Activated CD4-positive, alpha-beta T cell treated with anti-CD3 and anti-CD28 coated beads for 4 hours (primary cell): ENCODE measurements at places on chromosomes 7 and 10.

DNA sequence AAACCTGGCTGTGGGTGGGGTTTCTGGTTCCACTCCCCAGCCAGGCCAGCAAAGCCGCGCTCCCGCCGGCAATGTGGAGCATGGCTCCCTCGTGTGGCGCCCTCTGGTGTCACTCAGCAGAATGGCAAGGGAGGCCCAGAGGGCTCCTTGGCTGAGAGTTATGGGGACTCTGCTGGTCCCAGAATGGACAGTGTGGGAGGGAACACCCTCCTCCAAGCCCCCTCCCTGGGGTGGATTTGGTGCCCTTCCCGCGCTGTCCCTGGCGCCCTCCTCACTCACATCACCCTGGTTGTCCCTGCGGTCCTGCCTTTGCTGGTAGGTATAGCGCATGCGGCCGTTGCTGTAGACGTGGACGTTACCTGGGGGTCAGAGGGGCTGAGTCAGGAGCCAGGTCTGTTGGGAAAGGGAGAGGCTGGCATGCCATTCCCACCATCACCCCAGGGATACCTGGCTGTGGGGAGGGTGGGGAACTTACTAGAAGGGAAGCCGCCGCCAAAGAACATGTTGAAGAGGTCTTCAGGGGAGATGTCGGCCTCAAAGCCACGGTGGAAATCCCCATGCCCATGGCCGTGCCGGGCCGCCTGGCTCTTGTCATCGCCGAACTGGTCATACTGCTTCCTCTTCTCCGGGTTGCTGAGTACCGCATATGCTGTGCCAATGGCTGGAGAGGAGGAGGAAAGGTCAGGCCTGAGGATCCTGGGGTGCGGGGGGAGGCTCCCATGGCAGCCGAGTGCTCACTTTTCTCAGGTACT lies 14.0 kb downstream of the DNAJB12 start:
- DNase-seq = peak; percentile 71

GRCh38 chr10:101941871-101942270 lies 98.3 kb upstream of the KCNIP2 start:
- no peak for DNase-seq

GRCh38 chr10:127399668-127400067 lies 149.4 kb upstream of the NPS start:
- DNase-seq = no peak

GRCh38 chr10:124898471-124898870 lies 43.5 kb upstream of the ZRANB1 start:
- DNase-seq = no peak

DNA sequence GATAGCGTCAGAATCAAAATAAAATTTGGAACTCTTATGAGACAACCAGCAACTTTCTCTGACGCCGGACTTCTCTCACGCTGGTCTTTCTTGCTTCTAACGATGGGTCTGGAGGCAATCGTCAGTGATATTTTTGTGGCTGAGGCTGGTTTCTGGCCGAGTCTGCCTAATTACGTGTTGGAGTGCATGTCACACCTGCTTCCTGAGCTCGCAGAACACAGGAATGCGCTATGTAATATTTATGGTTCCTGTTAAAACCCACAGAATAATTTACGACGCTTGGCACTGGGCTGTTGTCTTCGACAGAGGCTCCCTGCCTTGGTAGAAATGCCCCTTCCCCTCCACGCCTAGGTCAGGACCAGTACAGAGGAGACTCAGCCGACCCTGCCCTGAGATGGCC lies 64.9 kb downstream of the NPTX2 start:
- DNase-seq = no peak

GRCh38 chr7:108129018-108129965 lies 869 bp downstream of the LAMB4 start:
- DNase-seq = no peak

GRCh38 chr10:45460235-45460878 lies 86.3 kb downstream of the ALOX5 start:
- DNase-seq = no peak

DNA sequence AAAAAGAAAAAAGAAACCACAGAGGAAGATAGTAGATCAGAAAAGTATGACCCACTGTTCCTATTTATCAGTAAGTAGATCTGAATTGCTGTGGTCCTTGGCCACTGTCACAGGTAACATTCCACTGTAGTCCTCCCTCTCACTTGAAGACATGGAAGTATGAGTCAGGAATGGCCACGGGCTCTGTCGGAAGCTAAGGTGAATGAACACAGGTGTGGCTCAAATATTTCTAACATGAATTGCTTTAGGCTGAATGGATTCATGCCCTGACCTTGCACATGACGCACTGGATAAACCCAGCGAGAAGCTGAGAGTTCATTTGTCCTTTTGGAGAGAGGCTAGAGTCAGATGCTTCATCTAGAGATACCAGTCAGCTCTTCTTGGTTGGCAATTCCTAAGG lies 224.5 kb upstream of the SP8 start:
- no peak for DNase-seq

GRCh38 chr10:116672891-116673290 lies 52.1 kb downstream of the PNLIPRP2 start:
- no peak for DNase-seq

DNA sequence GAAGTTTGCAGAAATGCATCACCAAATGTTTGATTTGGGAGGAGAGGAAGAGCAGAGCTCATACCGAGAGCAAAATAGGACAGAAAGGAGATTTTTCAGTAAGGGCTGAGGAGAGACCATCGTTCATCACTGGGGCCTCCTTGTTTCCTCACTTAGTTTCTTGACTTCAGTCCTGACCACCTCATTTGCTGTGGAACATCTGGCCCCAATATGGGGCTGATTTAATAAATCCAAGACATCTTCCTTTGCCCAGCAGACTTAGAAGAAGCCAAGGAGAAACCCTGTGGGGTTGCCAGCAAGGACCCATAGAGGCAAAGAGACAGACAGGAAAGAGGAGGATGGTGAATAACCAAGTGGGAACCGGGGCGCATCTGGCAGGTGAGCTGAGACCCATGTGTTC lies 60.4 kb downstream of the CHST3 start:
- no peak for DNase-seq

DNA sequence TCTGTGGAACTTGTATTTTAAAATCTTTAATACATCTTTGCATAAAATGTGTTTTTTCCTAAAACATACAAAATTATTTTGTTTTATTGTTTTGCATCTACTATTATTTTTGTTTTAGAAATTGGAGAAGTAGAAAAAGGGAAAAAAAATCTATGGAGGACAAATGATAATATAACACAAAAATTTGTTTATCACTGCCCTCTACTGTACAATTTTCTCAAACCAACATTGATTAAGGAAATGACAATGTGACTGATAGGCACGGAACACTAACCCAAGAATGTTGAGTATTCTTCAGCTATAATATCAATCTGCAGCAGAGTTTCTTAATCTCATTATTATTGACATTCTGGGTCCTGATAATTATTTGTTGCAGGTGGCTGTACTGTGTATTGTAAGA lies 9.5 kb upstream of the ING3 start:
- DNase-seq = no peak

- DNase-seq = peak; percentile 24
Observed at GRCh38 chr7:120857588-120858573, at the start of gene TSPAN12. TSPAN12 (minus strand) TSS chr7:120858144; CDS start chr7:120856763, 1,381 bp downstream.

- no peak for DNase-seq
Observed at GRCh38 chr10:111137587-111137986, 60.8 kb downstream of the ADRA2A start.

DNA sequence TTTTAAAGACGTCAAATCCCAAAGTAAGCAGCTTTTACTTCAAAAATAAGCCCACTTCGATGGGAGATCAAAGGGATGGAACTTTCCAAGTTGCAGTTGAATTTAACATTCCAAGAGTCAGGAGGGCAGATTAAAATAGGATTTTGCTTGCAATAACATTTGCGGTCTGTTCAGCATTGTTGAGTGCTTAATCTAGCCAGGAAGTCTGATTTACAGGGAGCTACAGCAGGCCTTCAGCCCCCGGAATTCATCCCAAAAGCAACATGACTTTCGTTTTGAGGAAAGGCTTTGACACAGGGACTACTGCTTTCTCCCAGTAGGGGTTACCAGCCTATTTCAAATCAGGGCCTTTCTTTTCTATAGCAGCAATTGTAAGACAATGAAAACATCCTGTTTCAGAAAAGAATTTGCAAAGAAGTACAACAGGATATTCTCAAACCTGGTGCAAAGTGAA lies 279.6 kb upstream of the PITRM1 start:
- DNase-seq = no peak

GRCh38 chr10:86657396-86658011 lies 3.2 kb downstream of the OPN4 start:
- no peak for DNase-seq

- DNase-seq = no peak
Observed at GRCh38 chr7:135650831-135651573, 11.3 kb upstream of the STMP1 start.

DNA sequence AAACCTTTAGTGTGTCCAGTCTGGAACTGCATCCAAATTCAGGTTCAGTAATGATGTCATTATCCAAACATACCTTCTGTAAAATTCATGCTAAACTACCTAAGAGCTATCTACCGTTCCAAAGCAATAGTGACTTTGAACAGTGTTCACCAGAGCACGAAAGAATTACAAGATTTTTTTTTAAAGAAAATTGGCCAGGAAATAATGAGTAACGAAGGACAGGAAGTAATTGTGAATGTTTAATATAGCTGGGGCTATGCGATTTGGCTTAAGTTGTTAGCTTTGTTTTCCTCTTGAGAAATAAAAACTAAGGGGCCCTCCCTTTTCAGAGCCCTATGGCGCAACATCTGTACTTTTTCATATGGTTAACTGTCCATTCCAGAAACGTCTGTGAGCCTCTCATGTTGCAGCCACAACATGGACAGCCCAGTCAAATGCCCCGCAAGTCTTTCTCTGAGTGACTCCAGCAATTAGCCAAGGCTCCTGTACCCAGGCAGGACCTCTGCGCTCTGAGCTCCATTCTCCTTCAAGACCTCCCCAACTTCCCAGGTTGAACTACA lies 694 bp upstream of the FAS start:
- DNase-seq = no peak

DNA sequence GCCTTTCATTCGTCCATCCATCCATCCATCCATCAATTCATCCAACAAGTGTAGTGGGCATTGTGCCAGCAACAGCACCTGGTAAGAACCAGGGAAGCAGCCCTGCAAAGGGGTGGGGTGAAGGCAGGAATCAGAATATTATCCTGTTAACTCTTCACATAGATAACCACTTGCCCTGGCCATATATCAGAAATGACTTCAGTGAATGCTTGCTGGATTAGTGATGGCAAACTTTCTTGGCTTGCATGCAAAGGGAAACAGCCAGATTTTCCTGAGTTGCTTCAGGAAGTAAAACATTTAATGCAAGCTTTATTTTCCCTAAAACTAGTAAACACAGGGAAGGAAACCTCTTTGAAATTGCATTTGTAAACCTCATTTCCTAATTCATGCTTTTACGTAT lies 743 bp downstream of the OR2A5 start:
- no peak for DNase-seq

DNA sequence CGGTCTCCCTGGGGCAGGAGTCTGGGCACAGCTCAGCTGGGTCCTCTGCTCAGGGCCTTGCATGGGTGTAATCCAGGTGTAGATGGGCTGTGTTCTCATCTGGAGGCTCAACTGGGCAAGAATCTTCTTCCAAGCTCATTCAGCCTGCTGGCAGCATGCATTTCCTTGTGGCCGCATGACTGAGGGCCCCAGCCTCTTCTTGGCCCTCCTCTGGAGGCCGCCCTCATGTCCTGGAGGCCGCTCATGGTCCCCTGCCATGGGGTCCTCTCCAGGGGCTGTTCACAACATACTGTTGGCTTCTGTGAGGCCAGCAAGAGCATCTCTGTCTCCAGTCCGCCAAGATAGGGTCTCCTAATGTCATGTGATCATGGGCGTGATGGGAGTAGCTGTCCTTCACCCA lies 437.5 kb upstream of the FOXK1 start:
- no peak for DNase-seq

- no peak for DNase-seq
Observed at GRCh38 chr7:28160551-28160991, 20.0 kb downstream of the JAZF1 start.

DNA sequence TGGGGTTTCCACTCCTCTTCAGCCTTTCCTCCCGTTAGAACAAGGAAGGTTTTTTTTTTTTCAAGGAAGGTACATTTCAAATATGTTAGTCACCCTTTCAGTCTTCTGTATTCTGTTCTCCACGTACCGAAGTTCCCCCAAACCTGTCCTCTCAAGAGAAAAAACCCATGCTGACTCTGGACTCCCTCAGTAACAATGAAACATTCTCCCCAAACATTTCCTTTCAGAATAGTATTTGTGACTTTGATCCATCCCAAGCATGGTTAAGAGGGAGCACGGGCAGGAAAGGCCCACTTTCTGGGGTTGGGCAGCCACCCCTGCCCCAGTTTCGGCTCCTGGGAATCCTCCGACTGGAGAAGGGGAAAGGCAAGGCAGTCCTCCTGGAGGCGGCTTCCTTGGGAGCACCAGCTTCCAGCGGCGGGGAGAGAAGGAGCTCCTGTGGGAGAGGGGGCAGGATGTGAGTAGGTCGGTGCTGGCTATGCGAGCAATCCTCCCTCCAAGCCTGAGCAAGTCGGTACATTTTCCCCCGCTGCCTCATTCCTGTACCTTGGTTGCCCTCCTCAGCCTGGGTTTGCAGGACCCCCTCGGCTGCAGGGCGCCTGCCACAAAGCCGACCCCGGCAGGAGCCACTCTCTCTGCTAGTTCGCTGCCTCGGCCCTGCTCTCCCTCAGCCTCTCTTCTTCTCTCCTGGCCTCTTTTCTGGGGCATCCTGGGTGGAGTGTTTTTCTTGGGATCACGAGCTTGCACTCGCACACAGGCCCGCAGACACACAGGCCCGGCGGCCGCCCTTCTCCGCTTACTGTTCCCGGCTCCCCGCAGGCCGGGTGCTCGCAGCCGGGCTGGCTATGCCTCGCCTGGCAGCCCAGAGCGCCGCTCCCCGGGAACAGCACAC lies 2.1 kb upstream of the HOXA1 start:
- no peak for DNase-seq

- no peak for DNase-seq
Observed at GRCh38 chr10:86377797-86378146, 11.2 kb upstream of the GRID1 start.

GRCh38 chr7:94087664-94088352 lies 83.7 kb upstream of the BET1 start:
- DNase-seq = peak; percentile 46

GRCh38 chr10:77921395-77921794 lies 5.2 kb downstream of the DLG5 start:
- DNase-seq = no peak

GRCh38 chr7:417973-418601 lies 101.6 kb downstream of the PDGFA start:
- no peak for DNase-seq

GRCh38 chr7:31335884-31336201 lies 4.7 kb downstream of the NEUROD6 start:
- no peak for DNase-seq

- DNase-seq = no peak
Observed at GRCh38 chr10:32148864-32149251, 92.6 kb upstream of the KIF5B start.
